ENCODE measurements at places on chromosomes 3 and 15. TPM values are rescaled to one million over a fixed set of nuclear protein-coding genes. Genes with fewer than 3 reads are reported as not detected.

- H3K27ac ChIP-seq, result peak overlapping the region; percentile 16
- H3K27me3 ChIP-seq, result peaks cover 32% of the 10 kb centered on the region
- DNase-seq, result no peak
- peaks cover 25% of the 10 kb centered on the region for H3K4me1 ChIP-seq
Observed at GRCh38 chr3:38036906-38037305, 2.1 kb upstream of the DLEC1 start.

DNA sequence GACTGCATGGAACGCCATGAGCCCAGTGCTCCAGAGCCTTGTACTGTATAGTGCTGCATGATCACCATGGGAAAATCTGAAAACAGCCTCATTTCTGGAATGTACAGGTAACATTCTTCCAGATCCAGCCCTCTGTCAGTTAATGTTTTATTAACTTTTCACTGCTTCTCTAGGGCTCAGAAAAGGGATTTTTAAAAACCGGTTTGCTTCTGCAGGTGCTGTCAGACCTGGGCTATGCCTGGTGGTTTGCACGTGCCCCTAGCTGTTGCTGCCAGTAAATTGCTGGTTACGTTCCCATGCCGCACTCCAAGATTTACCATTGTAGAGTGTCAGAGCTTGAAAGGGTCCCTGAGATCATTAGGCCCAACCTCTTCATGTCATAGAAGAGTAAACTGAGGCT lies 9.0 kb downstream of the SNAPC5 start:
- H3K27ac ChIP-seq, result no peak overlapping the region
- no peak overlapping the region for H3K4me3 ChIP-seq

Gene TEX9
- 19.7 TPM for total RNA-seq

- H3K36me3 ChIP-seq, result no peaks in the 10 kb centered on the region
- no peak overlapping the region for H3K4me3 ChIP-seq
- DNase-seq, result no peak
- no peak overlapping the region for H3K27ac ChIP-seq
Observed at GRCh38 chr3:146218880-146219866, 31.7 kb downstream of the PLSCR4 start.

DNA sequence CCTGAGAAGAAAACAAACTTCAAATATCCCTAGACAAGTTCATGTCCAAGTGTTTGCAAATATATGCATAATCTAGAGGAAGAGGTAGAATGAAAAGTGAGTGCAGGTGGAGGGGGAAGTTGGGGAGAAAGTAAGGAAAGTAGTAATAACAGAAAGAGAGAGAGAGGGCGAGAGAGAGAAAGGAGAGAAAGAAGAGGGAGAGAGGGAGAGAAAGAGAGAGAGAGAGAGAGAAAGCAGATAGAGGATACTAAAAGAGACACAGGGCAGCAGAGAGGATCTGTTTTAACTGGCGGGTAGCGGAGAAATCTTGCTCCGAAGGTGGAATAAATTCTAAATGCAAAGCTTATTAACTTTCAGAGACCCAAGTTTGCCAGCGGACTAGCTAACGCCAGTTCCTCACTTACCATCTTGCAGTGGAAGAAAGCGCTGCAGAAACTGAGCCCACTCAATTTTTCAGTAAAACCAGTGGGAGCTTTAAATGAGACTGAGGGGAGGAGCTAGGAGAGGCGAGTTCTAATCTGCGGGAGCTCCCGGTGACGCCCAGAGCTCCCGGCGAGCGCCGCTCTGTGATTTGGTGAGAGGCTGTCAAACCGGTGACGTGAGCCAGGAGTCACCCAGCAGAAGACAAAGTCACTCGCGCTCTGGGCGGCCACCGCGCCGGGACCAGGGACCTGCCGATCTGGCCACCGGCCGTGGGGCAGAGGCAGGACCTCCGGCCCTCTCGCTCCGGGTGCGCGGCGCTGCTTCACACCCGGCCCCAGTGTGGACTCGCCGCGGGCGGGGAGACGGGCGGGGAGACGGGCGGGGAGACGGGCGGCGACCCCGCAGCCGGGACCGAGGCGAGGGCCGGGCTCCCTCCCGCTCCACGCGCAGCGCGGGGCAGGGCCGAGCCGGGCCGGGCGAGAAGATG lies at the start of gene GMNC:
GMNC (minus strand) TSS at position 486 of the 910 bp plus-strand sequence; CDS start at position 407, 79 bp downstream.
- H3K4me3 ChIP-seq, result peak within 1 kb of the TSS; percentile 90
- H3K27ac ChIP-seq, result peak within 1 kb of the TSS; percentile 85
- no peaks in the 10 kb centered on the region for H3K36me3 ChIP-seq
- DNase-seq, result peak; percentile 76
- H3K27me3 ChIP-seq, result peaks cover 59% of the 10 kb centered on the region

Gene IQCF5
- total RNA-seq, result not detected

Gene A4GNT
- 0.34 TPM for total RNA-seq

Gene CCR8
- total RNA-seq, result 1.2 TPM

- peaks cover 30% of the 10 kb centered on the region for H3K4me1 ChIP-seq
- H3K36me3 ChIP-seq, result no peaks in the 10 kb centered on the region
- H3K27me3 ChIP-seq, result no peaks in the 10 kb centered on the region
- no peak overlapping the region for H3K4me3 ChIP-seq
- no peak overlapping the region for H3K27ac ChIP-seq
Observed at GRCh38 chr15:84823282-84823878, 6.2 kb downstream of the ALPK3 start.

- H3K4me1 ChIP-seq, result no peaks in the 10 kb centered on the region
- DNase-seq, result no peak
- H3K27me3 ChIP-seq, result peaks cover 3% of the 10 kb centered on the region
Observed at GRCh38 chr3:16824081-16824696, 60.6 kb upstream of the PLCL2 start.

Gene ZNF502
- total RNA-seq, result not detected

GRCh38 chr15:50979041-50979440 lies 70.6 kb downstream of the AP4E1 start:
- peaks cover 34% of the 10 kb centered on the region for H3K36me3 ChIP-seq
- DNase-seq, result no peak
- no peaks in the 10 kb centered on the region for H3K4me1 ChIP-seq
- H3K27me3 ChIP-seq, result no peaks in the 10 kb centered on the region
- no peak overlapping the region for H3K4me3 ChIP-seq

Gene NR2F2
- 270 TPM for total RNA-seq

Gene TEX55
- total RNA-seq, result not detected

DNA sequence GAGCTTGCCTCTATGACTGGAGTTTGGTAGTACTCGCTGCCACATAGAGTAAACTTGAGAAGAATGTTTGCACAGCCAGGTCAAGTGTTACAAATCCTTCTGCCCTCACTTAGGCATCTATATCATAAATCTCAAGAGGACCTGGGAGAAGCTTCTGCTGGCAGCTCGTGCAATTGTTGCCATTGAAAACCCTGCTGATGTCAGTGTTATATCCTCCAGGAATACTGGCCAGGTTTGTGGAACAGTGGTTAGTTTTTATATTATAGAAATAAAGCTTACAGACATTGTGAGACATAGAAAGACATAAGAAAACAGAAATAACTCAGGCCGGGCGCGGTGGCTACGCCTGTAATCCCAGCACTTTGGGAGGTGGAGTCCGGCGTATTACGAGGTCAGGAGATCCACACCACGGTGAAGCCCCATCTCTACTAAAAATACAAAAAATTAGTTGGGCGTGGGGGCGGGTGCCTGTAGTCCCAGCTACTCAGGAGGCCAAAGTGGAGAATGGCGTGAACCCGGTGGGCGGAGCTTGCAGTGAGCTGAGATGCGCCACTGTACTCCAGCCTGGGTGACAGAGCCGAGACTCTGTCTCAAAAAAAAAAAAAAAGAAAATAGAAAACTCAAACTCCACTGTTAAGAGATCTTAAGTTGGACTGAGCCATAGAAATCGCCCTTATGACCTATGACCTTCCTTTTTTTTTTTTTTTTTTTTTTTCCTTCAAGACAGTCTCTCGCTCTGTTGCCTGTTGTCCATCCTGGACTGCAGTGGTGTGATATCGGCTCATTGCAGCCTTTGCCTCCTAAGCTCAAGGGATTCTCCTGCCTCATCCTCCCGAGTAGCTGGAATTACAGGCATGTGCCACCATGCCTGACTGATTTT lies 2.2 kb downstream of the RPSA start:
- peak overlapping the region; percentile 97 for H3K27ac ChIP-seq
- H3K27me3 ChIP-seq, result no peaks in the 10 kb centered on the region
- H3K4me1 ChIP-seq, result peaks cover 18% of the 10 kb centered on the region

DNA sequence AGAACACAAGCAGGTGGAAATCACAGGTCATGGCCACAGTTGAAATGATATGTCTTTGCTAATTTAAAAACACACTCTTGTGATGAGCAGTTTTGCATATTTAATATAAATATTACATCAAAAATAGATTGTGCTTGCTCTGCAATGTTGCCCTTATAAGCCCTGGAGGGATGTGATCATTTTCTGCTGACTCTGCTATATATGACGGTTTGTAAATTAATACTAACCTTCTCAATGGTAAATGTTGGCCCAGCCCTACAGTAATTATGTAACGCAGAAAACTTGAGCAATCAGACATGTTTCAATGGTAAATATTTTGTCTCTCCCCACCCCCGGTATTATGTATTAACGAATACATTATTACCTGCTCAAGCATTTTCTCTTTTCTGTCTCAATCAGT lies 359.5 kb upstream of the CNTN6 start:
- no peaks in the 10 kb centered on the region for H3K36me3 ChIP-seq
- no peak overlapping the region for H3K4me3 ChIP-seq
- H3K4me1 ChIP-seq, result peaks cover 5% of the 10 kb centered on the region
- H3K27me3 ChIP-seq, result no peaks in the 10 kb centered on the region

DNA sequence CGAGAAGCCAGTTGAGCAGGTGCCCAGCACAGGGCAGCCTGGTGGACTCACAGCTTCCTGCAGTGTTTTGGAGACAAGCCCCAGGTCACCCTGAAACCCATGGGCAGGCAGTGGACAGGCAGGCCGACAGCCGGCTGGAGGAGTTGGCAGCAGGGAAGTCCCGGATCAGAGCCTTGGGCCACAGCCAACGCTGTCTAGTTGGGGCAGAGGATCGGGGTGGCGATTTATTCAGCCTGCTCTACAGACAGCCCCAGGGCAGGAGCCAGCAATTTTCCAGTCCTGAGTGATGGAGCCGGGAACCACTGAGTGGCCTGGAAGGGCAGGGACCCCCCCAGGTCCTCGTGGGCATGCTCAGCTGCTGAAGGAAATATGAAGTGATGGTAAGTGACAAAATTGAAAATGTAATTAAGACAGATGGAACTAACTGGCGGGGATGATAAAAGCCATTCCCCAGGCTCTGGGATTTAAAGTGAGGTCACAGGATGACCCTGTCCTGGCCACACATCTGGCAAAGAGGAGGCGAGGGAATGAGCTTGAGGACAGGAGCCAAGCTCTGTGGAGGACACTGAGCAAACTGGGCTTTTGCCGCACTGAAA lies 34.4 kb upstream of the TBC1D21 start:
- DNase-seq, result no peak
- H3K4me3 ChIP-seq, result no peak overlapping the region
- H3K36me3 ChIP-seq, result no peaks in the 10 kb centered on the region
- peaks cover 77% of the 10 kb centered on the region for H3K27me3 ChIP-seq
- no peak overlapping the region for H3K27ac ChIP-seq

Gene REC114
- total RNA-seq, result not detected

Gene FBXW12
- total RNA-seq, result not detected

Gene DUOXA2
- total RNA-seq, result 0.17 TPM

DNA sequence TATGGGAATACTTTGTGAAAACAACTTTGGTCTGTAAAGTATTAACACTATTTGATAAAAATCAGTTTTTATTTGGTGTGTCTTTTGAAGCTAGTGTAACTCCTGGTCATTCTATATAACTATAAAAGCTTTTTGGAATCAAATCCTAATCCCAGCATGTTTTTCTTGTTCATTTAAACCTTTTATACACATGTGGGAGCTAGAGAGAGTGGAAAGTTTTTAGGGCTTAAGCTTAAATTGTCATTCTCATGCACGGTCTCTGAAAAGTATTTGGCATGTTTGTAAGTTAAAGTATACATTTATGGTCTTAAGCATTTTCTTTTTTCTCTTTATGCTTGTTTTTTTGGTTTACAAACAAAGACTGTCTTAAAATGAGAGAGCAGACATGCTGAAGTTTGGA lies 83.4 kb upstream of the RARB start:
- peaks cover 12% of the 10 kb centered on the region for H3K4me1 ChIP-seq
- H3K27ac ChIP-seq, result no peak overlapping the region
- no peak overlapping the region for H3K4me3 ChIP-seq
- H3K36me3 ChIP-seq, result no peaks in the 10 kb centered on the region
- no peak for DNase-seq

DNA sequence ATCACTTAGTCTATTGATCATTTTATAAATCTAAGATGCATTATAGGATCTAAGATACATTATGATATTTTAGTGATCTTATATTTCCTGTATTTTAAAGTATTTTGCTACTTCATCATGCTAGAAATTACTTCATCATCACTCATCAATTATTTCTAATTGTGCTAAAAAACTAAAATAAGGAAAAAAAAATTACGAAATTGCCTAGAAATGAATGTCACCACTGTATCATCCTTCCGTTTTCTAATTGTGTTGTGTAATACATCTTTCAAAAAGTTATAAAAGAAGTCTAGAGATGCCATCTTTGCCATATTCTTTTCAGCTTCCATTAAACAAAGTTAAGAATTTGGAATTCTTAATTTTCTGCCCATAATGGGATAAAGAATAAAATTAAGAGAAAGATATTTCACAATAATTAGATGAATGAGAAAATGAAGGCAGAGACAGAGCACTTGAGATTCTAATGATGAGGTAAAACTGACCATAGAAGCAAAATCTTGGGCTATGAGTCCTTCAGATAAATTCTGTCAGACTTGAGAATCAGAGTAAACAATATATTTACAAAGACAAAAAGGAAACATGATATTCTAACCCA lies 48.8 kb downstream of the ALDH1A2 start:
- no peaks in the 10 kb centered on the region for H3K36me3 ChIP-seq
- H3K4me1 ChIP-seq, result peaks cover under 1% of the 10 kb centered on the region
- no peak overlapping the region for H3K4me3 ChIP-seq
- DNase-seq, result no peak
- H3K27ac ChIP-seq, result no peak overlapping the region

DNA sequence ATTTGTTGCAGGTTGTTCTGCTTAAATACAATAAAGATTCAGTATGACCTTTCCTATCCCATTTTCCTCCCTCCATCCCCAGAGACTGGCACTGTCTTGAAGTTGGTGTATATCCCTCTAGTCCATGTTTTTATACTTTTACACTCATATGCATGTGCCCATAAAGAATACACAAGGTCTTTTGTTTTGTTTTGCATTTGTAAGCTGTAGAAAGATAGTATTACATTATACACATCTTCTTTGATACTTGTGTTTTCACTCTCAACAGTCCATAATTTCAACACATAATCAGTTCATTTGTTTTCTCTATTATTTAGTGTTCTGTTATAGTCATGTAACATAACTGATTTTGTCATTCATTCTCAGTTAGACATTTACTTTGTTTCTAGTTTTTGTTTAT lies 88.7 kb upstream of the AADACL2 start:
- no peaks in the 10 kb centered on the region for H3K4me1 ChIP-seq
- H3K4me3 ChIP-seq, result no peak overlapping the region
- no peak overlapping the region for H3K27ac ChIP-seq
- no peaks in the 10 kb centered on the region for H3K36me3 ChIP-seq
- no peaks in the 10 kb centered on the region for H3K27me3 ChIP-seq
- no peak for DNase-seq

GRCh38 chr3:31962801-31963205 lies 18.3 kb downstream of the OSBPL10 start:
- H3K27ac ChIP-seq, result no peak overlapping the region
- H3K4me3 ChIP-seq, result no peak overlapping the region
- no peaks in the 10 kb centered on the region for H3K27me3 ChIP-seq
- DNase-seq, result no peak
- H3K4me1 ChIP-seq, result peaks cover 37% of the 10 kb centered on the region
- no peaks in the 10 kb centered on the region for H3K36me3 ChIP-seq

Gene CAMK2N2
- total RNA-seq, result 1.9 TPM

- H3K4me3 ChIP-seq, result no peak overlapping the region
- peaks cover 2% of the 10 kb centered on the region for H3K27me3 ChIP-seq
- H3K27ac ChIP-seq, result no peak overlapping the region
- DNase-seq, result no peak
- no peaks in the 10 kb centered on the region for H3K36me3 ChIP-seq
Observed at GRCh38 chr3:36397841-36398240, 17.5 kb downstream of the STAC start.

Gene MST1R
- 5.3 TPM for total RNA-seq

Data from type B pancreatic cell (in vitro differentiated cells).